ENCODE measurements at places on chromosomes 3 and 15. TPM values are rescaled to one million over a fixed set of nuclear protein-coding genes. Genes with fewer than 3 reads are reported as not detected.

NRROS gene
- 2.7 TPM for total RNA-seq

ANKRD63 gene
- total RNA-seq = not detected

GRCh38 chr3:77467702-77468625, 428.1 kb downstream of the ROBO2 start:
- DNase-seq = no peak

DNA sequence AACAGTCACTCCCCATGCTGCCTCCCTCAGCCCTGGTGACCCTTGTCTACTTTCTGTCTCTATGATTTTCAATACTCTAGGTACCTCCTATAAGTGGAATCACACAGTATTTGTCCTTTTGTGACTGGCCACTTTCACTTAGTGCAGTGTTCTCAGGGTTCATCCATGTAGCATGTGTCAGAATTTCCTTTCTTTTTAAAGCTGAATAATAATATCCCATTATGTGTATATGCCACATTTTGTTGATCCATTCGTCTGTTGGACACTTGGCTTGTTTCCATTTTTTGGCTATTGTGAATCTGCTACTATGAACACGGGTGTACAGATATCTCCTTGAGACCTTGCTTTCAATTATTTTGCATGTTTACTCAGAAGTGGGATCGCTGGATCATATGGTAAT, 34.1 kb downstream of the PML start:
- no peak for DNase-seq

DNASE1L3 gene
- total RNA-seq = 76.1 TPM

GRCh38 chr3:21944251-21944650, 193.2 kb upstream of the ZNF385D start:
- no peak for DNase-seq

DNA sequence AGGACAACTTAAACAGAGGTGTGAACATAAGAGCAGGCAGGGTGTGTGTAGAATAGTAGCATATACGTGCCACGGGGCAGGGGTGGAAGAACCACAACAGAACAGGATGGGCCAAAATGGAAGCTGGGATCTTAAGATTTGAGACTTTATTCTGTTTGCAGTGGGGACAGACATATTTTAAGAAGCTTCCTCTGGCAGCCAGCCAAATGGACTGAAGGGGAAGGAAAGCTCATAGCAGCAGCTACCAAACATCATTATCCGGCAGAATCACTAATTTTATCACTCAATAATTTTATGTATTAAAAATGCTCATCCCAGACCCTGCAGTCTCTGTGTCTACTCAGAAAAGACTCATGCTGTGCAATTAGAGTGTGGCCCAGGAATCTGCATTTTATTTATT, 130.9 kb upstream of the CTDSPL start:
- no peak for DNase-seq

GRCh38 chr3:123491966-123492587, 43.2 kb upstream of the ADCY5 start:
- DNase-seq = no peak

GRCh38 chr3:51669241-51670052, 1.6 kb upstream of the TEX264 start:
- DNase-seq = peak; percentile 87

GRCh38 chr3:72661115-72661457, 187.2 kb downstream of the SHQ1 start:
- no peak for DNase-seq

OR5H6 gene
- total RNA-seq = not detected

DNA sequence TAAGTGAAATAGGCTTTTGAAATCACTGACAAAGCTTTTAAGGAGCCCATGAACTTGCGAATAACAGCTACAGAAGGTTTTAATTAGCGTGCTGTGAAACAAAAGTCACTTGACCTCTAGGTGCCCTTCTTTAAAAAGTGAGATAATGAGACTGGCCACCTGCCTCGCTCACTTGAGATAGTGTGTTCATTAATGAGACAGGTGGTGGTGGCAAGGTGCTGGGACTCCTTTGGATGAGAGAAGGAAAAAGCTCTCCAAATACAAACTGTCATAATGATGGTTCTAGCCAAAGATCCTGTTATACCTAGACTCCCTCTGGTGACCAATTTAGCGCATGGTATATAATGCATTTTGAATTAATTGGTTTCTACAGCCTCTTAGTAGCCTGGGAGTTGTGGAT, 22.7 kb upstream of the IREB2 start:
- no peak for DNase-seq

DNA sequence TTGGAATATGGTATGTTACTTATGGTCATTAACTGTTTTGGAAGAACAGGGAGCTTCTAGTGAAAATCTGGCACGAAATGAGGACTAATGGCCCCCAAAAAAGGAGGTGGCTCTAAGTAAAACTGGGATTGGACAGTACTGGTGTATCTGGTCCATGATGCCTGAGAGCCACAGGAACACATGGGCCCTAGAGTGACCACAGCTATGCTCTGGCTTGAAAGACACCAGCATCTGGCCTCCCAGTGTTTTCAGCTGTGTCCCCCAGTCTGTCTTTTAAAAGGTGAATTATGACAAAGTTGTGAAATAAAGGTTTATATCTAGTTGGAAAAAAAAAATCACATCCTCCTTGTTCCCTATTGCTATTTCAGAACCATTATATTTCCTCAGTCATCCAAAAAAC, 64.5 kb downstream of the GSK3B start:
- no peak for DNase-seq

DNA sequence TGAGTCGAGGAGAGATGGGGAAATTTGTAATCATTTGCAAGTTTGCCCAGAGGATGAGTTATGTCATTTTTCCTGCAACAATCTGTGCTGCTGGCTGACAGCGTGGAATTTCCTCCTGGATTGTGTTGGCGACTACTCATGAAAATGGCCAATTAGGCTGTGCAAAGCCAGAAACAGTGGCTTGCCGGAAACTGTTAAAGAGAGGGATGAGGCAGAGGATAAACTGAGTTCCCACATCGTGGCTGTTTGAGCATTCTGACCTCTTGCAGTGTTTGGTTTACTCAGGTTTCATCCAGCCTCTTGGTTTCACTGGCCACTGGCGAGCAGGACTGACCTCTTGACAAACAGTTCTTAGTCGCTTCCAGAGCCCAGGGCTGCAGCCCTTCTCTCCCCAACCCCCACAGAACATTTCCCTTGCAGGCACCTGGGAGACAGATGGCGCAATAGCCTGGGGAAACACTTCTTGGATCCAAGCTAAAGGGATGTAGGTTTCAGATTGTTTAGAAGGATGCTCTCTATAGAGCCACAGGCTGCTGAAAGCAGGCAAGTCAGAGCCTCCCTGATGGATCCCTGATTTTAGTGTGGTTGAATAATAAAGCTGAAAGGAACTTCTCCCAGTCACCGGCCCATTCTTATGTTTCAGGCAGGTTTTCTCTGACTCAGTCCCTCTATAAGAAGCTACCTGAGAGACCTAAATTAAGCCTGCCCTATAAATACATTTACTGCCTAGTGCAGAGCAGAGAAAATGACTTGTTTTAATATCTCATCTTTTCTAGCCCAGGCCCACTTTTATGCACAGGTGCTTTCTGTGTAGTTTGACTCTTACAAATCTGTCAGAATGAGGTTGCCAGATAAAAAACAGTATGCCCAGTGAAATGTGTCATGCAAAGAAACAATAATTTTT, 92.8 kb upstream of the UBE2E1 start:
- DNase-seq = no peak

DNA sequence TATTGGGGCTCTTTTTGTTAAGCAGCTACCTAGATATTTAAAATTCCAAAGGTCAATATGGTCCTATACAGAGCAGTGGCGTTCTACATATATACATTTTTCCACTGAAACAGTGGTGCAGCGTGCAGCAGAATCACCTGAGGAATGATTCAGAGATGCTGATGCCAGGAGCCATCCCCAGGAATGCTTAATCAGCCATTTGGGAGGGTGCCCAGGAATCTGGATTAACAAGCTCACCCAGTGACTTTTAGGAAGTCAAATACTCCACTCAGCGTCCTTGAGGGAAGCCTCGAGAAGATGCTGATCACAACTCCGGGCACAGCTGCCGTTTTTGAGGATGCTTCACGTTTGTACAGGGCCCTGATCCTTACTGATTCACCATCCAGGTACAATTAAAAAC, 82.6 kb upstream of the ARHGEF3 start:
- no peak for DNase-seq
